ENCODE measurements at places on chromosomes 1 and 21. TPM values are rescaled to one million over a fixed set of nuclear protein-coding genes. Genes with fewer than 3 reads are reported as not detected.
A peak's percentile ranks its signal among the peaks of the same experiment; 100 is the strongest.

GRCh38 chr1:220378571-220379302, 106.5 kb upstream of the RAB3GAP2 start:
- no peaks in the 10 kb centered on the region for H3K27me3 ChIP-seq
- H3K4me3 ChIP-seq, result no peak overlapping the region
- DNase-seq, result no peak
- no peak overlapping the region for H3K27ac ChIP-seq

GRCh38 chr1:39672551-39672947, 642 bp upstream of the NT5C1A start:
- peak overlapping the region; percentile 89 for H3K27ac ChIP-seq
- H3K27me3 ChIP-seq, result no peaks in the 10 kb centered on the region
- no peaks in the 10 kb centered on the region for H3K36me3 ChIP-seq
- H3K4me3 ChIP-seq, result peak overlapping the region; percentile 73
- DNase-seq, result no peak

The NMNAT2 gene
- 0.30 TPM for total RNA-seq

The KRTAP12-2 gene
- not detected for total RNA-seq

- no peak overlapping the region for H3K4me3 ChIP-seq
- H3K27ac ChIP-seq, result no peak overlapping the region
- no peaks in the 10 kb centered on the region for H3K36me3 ChIP-seq
- DNase-seq, result no peak
- H3K4me1 ChIP-seq, result peaks cover 9% of the 10 kb centered on the region
Measured at GRCh38 chr1:64172458-64172983, 30.9 kb upstream of the UBE2U start.

The LINGO4 gene
- total RNA-seq, result 5.8 TPM

The KCNT2 gene
- 0.58 TPM for total RNA-seq

DNA sequence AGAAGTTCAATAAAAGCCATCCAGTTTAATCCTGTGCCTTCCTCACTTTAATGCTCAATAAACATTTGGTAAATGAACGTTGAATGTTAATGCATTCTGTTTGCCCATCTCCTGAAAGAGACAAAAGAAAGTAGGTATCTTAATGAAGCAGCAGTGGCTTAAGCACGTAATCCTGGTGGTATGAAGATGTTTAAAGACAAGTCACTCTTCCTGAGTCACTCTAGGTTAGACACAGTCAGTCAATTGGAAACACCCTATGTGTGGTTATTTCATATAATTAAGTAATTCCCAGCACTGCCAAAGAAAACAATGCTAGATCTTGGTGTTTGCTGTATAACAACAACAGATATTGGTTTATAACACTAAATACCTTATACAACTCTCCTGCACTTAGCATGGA, 334.0 kb upstream of the FMN2 start:
- no peak overlapping the region for H3K27ac ChIP-seq
- H3K4me1 ChIP-seq, result no peaks in the 10 kb centered on the region

GRCh38 chr1:26789931-26790330, 2.2 kb downstream of the PIGV start:
- H3K36me3 ChIP-seq, result peaks cover 2% of the 10 kb centered on the region
- H3K27ac ChIP-seq, result peak overlapping the region; percentile 46
- no peaks in the 10 kb centered on the region for H3K27me3 ChIP-seq
- no peak for DNase-seq

DNA sequence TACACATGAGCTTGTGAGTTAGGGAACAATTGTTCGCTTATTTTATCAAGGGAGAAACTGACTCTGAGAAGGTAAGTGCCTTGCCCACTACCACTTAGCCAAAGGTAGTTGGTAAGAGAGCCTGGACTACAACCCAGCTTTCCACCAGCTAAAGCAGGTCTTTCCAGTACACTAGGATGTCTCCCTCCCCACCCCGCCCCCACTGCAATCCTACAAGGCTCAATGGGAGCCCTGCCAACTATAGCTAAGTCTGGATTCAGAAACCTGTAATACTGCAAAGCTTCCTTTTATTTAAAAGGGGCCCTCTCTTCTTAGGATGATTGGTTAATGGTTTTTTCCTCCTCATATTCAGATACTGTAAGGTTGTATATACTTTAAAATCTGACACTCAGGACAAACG, 102.0 kb upstream of the C8B start:
- no peaks in the 10 kb centered on the region for H3K4me1 ChIP-seq
- no peaks in the 10 kb centered on the region for H3K27me3 ChIP-seq
- no peak overlapping the region for H3K27ac ChIP-seq
- H3K4me3 ChIP-seq, result no peak overlapping the region

DNA sequence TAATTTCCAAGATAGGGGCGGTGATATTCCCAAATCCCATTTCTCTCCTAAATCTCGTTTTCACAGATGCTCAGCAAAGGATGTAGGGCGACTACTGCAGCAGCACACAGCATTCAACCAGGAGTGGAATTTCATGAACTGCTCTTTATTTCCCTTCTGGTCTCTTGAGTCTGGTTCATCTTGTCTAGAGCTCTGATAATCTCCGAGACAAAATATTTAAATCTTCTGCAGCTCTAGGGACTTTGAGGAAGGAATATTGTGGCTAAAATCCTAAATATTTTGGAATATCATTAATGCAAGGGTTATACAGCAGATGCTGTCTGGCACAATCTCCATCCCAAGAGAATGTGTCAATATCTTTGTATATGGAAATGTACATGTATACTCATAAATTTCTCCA, 45.4 kb downstream of the KIF26B start:
- no peak for DNase-seq
- H3K4me3 ChIP-seq, result no peak overlapping the region
- no peaks in the 10 kb centered on the region for H3K27me3 ChIP-seq
- H3K36me3 ChIP-seq, result no peaks in the 10 kb centered on the region

DNA sequence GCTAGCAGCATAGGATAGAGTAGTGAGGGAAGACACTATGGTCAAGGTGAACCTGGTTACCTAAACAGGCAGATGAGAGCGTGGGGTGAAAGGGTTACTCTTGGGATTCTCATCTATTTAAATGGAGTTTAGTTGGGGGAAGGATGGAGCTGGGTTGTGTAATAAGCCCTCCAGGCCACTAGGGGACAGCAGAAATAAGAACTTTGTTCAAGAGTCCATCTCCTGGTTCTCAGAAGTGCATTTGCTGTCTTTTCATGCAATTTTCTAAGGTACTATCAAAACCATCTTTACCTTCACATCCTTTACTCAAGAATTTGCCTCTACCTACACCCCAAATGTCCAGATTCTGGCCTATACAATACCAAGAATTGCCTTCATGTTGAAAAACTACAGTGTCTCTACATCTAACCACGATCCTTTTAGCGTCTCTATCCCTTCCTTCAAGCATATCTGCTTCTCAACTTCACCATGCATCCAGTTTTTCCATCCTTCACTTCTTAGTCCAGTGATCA, 28.0 kb downstream of the SLAMF1 start:
- H3K36me3 ChIP-seq, result no peaks in the 10 kb centered on the region
- H3K27me3 ChIP-seq, result no peaks in the 10 kb centered on the region
- H3K4me1 ChIP-seq, result no peaks in the 10 kb centered on the region
- H3K4me3 ChIP-seq, result no peak overlapping the region

The PGLYRP3 gene
- not detected for total RNA-seq

DNA sequence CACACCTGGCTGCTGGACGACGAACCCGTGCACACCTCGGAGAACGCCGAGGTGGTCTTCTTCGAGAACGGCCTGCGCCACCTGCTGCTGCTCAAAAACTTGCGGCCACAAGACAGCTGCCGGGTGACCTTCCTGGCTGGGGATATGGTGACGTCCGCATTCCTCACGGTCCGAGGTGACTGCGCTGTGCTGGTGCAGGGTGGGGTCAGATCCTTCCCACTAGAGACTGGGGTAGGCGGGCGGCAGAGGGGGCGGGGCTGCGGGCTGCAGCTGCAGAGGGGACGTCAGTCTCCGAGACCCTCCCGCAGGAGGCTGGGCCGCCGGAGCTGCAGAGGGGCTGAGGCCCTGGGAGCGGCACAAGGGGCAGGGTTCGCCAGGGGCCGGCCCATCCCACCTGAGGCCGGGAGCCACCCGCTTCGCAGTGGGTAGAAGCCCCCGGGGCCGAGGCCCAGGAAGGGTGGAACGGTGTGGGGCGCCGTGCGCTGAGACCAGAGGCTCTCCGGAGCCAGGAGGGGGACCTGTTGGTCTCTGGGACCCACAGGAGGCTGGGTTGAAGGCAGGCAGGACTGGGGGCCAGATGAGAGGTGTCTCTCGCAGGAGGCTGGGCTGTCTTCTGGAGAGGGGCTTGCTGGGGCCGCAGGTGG, 90.6 kb downstream of the TRIM11 start:
- H3K4me3 ChIP-seq, result no peak overlapping the region
- no peak for DNase-seq
- no peaks in the 10 kb centered on the region for H3K27me3 ChIP-seq
- H3K4me1 ChIP-seq, result peaks cover 4% of the 10 kb centered on the region

DNA sequence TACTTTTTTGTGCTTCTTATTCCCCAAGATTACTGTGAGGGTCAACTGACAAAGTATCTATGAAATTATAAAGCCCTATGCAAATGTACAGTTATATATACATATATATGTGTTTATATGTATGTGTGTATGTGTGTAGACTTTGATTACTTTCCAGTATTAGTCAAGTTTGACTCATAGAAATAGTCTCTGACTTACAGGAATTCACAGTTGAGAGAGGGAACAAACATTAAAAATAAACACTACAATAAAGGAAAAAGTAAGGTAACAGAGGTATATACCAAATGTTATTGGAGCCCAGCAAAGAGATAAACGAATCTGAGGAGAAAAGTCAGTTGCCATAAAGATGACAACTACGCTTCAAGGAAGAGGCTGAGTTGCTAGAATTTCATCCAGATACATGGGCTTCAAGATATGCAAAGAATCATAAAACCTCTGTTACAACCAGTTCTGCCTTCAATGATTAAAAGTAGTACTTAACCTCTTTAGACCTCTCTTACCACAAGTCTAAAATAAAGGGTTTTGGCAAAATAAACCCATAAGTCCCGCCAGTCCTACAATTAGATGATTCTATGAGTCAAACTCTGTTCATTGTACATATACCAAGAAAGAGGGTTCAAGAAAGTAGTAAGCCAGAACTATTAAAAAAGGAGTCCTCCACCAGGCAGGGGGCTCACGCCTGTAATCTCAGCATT, 7.2 kb downstream of the IFT25 start:
- DNase-seq, result no peak
- no peak overlapping the region for H3K4me3 ChIP-seq
- no peaks in the 10 kb centered on the region for H3K4me1 ChIP-seq
- H3K27ac ChIP-seq, result no peak overlapping the region
- peaks cover 14% of the 10 kb centered on the region for H3K36me3 ChIP-seq

DNA sequence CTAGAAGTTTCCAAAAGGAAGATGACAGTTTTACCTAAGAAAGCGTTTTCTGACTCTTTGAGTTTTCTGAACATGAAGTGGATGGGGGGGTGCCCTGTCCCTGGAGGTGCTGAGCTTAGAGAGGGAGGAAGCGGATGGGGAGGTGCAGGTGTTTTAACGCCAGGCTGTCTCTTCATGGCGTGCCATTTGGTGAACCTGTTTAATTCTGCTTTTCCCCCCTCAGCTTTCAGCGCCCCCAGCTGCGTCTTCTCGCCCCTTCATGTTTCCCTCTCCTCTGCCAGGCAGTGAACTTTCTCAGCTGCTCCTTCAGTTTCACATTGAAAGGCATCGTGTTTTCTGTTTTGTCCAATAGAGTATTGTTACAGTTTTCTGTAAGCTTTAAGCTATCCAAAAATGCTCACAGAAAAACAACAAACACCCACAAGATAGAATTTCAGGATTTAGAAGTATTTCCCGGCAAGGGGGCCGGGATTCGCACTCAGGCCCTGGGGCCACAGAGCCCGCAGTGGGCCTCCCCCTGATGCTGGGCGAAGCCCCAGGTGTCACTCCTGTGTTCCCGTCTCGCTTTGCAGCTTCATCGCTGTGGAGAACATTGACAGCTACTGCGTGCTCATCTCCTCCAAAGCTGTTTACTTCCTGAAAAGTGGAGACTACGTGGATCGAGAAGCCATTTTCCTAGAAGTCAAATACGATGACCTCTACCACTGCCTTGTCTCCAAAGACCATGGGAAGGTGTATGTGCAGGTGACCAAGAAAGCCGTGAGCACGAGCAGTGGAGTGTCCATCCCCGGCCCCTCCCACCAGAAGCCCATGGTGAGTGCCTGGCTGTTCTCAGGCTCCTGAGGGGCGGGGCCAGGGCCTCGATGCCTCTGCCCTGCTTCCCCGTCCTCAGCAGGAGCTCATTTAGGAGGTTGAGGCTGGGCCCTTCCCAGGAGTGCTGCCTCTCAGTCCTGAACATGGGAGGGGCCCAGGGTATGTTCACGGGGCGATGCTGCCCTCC, 111.4 kb downstream of the DHRS3 start:
- H3K27me3 ChIP-seq, result no peaks in the 10 kb centered on the region
- no peak overlapping the region for H3K4me3 ChIP-seq
- no peak for DNase-seq
- no peak overlapping the region for H3K27ac ChIP-seq

The ID3 gene
- total RNA-seq, result 97.3 TPM

All from psoas muscle (tissue), 8 donors.